ENCODE measurements at places on chromosomes 5 and 9.

DNA sequence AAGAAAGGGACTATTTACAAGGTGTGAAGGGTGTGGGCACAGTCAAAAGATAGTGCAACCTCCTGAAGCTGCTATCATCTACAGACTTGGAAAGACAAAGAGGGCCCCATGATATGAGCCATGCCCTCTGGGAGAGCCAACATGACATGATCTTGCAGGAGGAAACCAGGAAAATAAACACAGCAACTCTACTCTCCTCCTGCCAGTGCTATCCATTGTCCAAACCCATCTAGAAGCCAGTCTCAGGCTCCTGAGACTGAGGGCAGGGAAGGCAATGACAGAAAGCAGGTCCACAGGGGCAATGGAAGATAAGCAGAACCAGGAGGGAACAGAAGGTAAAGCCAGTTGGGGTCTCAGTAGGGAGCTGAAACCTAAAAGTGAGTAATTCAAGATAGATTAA lies 37.1 kb downstream of the PLPP1 start:
- no peak overlapping the region for H3K4me3 ChIP-seq
- DNase-seq, result no peak
- no peaks in the 10 kb centered on the region for H3K4me1 ChIP-seq
- no peaks in the 10 kb centered on the region for H3K27me3 ChIP-seq

GRCh38 chr9:38621434-38622287 lies 1.3 kb upstream of the ANKRD18A start:
- H3K4me1 ChIP-seq, result peaks cover 20% of the 10 kb centered on the region
- DNase-seq, result peak; percentile 65
- H3K27ac ChIP-seq, result no peak overlapping the region
- H3K27me3 ChIP-seq, result peaks cover 21% of the 10 kb centered on the region
- H3K36me3 ChIP-seq, result no peaks in the 10 kb centered on the region

- no peak overlapping the region for H3K27ac ChIP-seq
- no peaks in the 10 kb centered on the region for H3K4me1 ChIP-seq
- H3K4me3 ChIP-seq, result no peak overlapping the region
- DNase-seq, result no peak
- no peaks in the 10 kb centered on the region for H3K27me3 ChIP-seq
Observed at GRCh38 chr9:88706193-88707113, 171.5 kb downstream of the NXNL2 start.

- no peak overlapping the region for H3K4me3 ChIP-seq
- no peaks in the 10 kb centered on the region for H3K36me3 ChIP-seq
- no peak for DNase-seq
Observed at GRCh38 chr9:3894772-3895171, 369.0 kb upstream of the RFX3 start.

DNA sequence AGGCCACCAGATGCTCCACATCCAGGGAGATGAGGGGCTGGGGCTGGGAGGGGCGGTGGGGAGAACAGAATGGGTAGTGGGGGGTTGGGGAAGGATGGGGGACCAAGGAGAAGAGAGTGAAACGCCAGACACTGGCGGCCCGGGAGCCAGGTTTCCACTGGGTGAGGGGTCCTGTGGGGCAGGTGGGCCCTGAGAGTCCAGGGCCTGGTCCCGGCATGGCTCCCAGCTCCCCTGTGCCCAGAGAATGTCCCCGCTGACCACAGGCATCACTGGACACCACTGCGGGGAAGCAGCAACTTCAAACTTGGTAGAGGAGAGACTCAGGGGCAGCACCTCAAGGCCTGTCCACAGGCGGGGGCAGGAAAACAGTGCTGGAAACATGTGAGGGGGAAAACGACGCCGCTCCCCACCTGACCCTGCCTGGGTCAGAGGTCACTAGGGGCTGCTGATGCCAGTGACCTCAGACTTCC lies 13.2 kb downstream of the NINJ1 start:
- no peak overlapping the region for H3K4me3 ChIP-seq
- no peaks in the 10 kb centered on the region for H3K27me3 ChIP-seq
- H3K4me1 ChIP-seq, result no peaks in the 10 kb centered on the region
- no peak for DNase-seq

DNA sequence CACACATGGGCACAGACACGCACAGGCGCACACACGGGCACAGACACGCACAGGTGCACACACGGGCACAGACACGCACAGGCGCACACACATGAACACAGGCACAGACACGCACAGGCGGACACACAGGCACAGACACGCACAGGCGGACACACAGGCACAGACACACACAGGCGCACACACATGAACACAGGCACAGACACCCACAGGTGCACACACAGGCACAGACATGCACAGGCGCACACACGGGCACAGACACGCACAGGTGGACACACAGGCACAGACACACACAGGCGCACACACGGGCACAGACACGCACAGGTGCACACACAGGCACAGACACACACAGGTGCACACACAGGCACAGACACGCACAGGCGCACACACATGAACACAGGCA lies 312.8 kb upstream of the IRX1 start:
- DNase-seq, result no peak
- H3K27me3 ChIP-seq, result no peaks in the 10 kb centered on the region
- no peaks in the 10 kb centered on the region for H3K4me1 ChIP-seq

GRCh38 chr9:136545692-136545964 lies 220 bp downstream of the NOTCH1 start:
- peaks cover 20% of the 10 kb centered on the region for H3K36me3 ChIP-seq
- H3K27me3 ChIP-seq, result peaks cover 12% of the 10 kb centered on the region
- peak overlapping the region; percentile 77 for H3K4me3 ChIP-seq
- peaks cover 20% of the 10 kb centered on the region for H3K4me1 ChIP-seq
- no peak overlapping the region for H3K27ac ChIP-seq
- no peak for DNase-seq

DNA sequence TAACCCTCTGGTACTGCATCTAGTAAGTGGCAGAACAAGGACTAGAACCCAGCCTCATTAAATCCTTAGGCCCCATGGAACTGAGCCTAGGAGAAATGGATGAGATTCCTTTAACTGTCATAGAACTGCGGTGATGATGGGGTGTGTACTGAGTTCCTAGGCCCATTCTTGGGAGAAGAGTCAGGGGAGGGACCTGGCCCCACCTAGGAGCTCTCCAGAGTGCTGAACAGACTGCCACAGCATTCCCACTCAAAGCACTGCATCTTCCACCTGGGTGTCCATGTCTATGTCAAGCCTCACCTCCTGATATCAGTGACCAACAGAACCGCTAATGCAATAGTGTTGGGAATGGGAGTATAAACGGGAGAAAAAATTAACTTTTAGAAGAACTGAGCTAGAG lies 36.6 kb downstream of the TTLL11 start:
- no peaks in the 10 kb centered on the region for H3K27me3 ChIP-seq
- DNase-seq, result peak; percentile 31
- H3K4me1 ChIP-seq, result no peaks in the 10 kb centered on the region
- H3K36me3 ChIP-seq, result no peaks in the 10 kb centered on the region
- no peak overlapping the region for H3K27ac ChIP-seq

- no peaks in the 10 kb centered on the region for H3K27me3 ChIP-seq
- H3K27ac ChIP-seq, result no peak overlapping the region
- H3K36me3 ChIP-seq, result no peaks in the 10 kb centered on the region
- peaks cover 10% of the 10 kb centered on the region for H3K4me1 ChIP-seq
- no peak for DNase-seq
Observed at GRCh38 chr5:113292462-113292861, 142.3 kb downstream of the TSSK1B start.

- no peaks in the 10 kb centered on the region for H3K36me3 ChIP-seq
- no peaks in the 10 kb centered on the region for H3K4me1 ChIP-seq
- H3K27me3 ChIP-seq, result no peaks in the 10 kb centered on the region
- no peak overlapping the region for H3K27ac ChIP-seq
- no peak overlapping the region for H3K4me3 ChIP-seq
- no peak for DNase-seq
Observed at GRCh38 chr5:2686321-2687124, 65.0 kb downstream of the IRX2 start.

GRCh38 chr5:38433160-38433861 lies 123.1 kb downstream of the LIFR start:
- no peak overlapping the region for H3K27ac ChIP-seq
- H3K4me1 ChIP-seq, result peaks cover 2% of the 10 kb centered on the region
- DNase-seq, result no peak
- no peak overlapping the region for H3K4me3 ChIP-seq

DNA sequence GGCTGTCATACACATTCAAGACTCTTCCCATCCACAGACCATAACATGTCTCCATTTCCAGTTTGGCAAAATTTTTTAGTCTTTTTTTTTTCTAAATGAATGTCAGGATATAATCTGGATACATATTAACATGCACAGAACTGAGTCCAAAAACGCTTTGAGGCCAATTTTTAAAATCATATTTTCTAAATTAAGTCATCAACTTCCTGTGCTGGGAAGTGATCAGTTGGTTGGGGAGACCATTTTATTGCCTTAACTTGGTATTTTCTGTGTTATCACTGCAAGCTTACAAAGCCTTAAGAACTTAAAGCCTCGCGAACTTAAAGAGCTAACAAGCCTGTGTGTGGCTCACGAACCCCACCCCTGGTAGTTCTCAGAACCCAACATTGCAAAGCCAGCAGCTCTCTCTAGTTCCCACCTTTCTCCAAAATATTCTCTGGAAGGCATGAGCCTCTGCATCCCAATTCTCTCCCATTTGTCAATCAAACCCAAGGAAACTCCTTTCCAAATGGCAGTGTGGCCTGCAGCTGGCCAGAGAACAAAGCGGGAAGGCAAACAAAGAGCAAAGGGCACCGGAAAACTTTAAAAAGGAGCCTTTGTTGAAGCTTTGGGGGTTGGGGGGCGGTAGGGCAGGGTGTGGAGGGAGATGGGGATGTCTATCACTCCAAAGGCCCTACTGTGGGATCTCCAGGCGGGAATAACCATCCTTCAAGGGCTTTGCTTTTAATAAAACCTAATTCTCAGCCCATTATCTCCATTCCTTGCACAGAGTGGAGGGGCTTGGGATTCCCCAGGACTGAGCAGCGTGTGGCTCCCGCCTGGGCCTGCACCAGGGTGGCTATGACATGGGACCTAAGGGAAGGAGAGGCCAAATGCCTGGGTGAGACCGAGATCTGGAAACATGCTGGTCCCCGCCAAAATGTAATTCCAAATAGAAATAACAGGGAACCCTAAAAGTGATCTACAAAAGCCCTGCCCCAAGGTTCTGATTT lies 65.0 kb downstream of the ROR2 start:
- H3K4me3 ChIP-seq, result no peak overlapping the region
- DNase-seq, result no peak
- H3K27ac ChIP-seq, result no peak overlapping the region
- H3K4me1 ChIP-seq, result peaks cover 17% of the 10 kb centered on the region

GRCh38 chr5:144585681-144586080 lies 415.0 kb downstream of the KCTD16 start:
- no peaks in the 10 kb centered on the region for H3K36me3 ChIP-seq
- no peak overlapping the region for H3K27ac ChIP-seq
- no peaks in the 10 kb centered on the region for H3K27me3 ChIP-seq
- no peak for DNase-seq

GRCh38 chr9:110255463-110256379 lies 586 bp downstream of the TXN start:
- H3K27me3 ChIP-seq, result no peaks in the 10 kb centered on the region
- H3K36me3 ChIP-seq, result no peaks in the 10 kb centered on the region
- H3K4me3 ChIP-seq, result peak overlapping the region; percentile 91
